ENCODE measurements at places on chromosomes 3 and 15.

GRCh38 chr3:95097493-95097892, 1034.6 kb downstream of the NSUN3 start:
- DNase-seq = no peak

- DNase-seq = no peak
Observed at GRCh38 chr15:67556976-67557570, 14.6 kb downstream of the MAP2K5 start.

DNA sequence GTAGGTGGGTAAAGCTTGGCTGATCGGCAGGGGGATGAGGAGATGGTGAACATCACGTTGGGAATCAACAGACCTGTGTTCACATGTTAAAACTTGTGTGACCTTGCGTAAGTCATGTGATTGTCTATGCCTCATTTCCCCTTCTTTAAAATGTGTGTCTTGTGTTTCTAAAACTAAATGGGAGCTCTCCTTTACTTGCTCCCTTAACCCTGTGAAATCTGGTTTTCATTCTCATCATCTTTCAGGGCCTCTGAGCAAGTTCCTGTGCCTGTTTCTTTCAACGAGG, 29.7 kb upstream of the IREB2 start:
- DNase-seq = no peak

DNA sequence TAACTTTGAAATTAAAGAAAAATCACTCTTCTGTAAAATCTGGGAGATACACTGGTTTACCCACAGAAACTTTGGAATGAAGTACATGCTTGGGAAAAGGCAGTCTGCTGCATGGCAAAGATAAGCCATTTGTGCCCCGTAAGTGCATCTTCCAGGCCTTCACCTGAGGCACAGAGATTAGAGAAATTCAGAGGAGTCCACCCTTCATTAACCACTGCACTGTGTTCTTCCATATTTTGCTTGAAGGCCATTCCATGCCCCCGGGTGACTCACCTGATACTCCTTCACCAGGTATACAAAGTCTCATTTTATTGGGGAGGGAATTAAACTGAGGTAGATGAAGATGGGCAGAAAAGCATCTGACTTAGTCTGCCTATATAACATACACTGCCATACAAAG, 53.0 kb downstream of the CMSS1 start:
- DNase-seq = no peak

- DNase-seq = no peak
Observed at GRCh38 chr3:184738982-184739381, 27.1 kb upstream of the MAGEF1 start.

- no peak for DNase-seq
Observed at GRCh38 chr3:53166206-53166605, 5.2 kb downstream of the PRKCD start.

DNA sequence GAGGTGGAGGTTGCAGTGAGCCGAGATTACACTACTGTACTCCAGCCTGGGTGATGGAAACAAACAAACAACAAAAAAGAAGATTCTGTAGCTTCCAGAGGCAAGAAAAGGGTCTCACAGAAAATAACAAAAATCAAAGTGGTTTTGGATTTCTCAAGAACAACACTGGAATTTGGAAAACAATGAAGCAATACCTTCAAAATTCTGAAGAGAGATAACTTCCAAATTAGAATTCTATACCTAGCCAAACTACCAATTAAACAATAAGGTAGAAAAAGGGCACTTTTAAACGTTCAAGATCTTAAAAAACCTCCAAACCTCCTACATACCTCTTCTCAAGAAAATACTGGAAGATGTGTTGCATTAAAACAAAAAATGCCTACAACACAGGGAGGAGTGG, 4.9 kb upstream of the CDCP1 start:
- no peak for DNase-seq

- DNase-seq = no peak
Observed at GRCh38 chr3:190556351-190556750, 42.5 kb downstream of the IL1RAP start.

- no peak for DNase-seq
Observed at GRCh38 chr3:150871192-150871591, 34.0 kb downstream of the MINDY4B start.

DNA sequence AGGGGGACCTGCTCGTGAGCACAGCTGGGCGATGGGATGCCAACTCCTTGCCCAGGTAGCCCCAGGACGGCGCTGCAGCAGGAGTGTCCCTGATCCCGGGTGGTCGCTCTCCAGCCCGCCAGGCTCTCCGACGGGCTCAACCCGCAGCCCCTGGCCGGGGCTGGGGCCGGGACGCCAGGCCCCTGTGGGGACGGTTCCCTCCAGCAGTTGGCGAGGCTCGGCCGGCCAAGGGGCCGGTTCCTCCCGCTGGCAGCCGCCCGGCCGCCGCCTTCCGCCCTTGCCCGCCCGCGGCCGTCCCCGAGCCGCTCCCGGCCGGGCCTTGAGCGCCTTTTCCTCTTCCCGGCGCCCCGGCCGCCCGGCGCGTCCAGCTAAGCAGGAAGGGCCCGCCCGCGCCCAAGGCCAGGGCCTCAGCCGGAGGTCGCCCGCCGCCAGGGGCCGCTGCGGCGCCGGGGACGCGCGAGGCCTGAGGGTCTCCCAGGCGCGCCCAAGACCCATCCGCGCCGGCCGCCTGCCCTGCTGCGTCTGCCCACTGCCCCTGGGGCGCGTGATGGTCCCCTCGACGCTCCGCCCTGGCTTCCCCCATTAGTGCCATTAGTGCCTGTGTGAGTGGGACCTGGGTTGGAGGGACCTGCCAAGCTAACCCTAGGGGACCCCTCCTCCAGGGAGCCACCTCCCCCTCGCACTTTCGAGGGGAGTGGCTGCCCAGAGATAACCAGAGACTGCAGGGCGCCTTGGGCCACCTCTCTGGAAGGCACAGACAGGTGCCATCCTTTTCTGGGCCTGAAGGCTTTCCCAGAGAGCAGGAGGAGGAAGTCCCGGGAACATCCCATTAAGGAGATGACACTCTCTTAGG, 106.4 kb downstream of the FBLN2 start:
- no peak for DNase-seq

DNA sequence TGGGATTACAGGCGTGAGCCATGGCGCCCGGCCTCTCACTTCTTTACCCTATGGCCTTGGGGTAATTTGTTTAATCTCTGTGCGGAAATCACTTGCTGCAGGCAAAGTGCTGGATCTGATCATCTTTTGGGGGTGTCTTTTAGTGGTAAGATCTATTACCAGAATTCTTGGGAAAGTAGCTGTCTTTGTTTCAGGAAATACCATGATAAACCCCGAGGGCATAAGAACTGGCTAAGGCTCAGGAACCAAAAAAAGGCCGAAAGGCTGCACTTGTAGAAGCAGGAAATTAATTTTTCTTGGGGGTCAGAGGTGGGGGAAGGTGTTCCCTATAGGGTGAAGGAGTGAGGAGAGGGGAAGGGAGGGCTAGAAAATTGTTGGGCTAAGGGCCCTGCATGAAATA, 22.7 kb upstream of the IGF2BP2 start:
- no peak for DNase-seq

DNA sequence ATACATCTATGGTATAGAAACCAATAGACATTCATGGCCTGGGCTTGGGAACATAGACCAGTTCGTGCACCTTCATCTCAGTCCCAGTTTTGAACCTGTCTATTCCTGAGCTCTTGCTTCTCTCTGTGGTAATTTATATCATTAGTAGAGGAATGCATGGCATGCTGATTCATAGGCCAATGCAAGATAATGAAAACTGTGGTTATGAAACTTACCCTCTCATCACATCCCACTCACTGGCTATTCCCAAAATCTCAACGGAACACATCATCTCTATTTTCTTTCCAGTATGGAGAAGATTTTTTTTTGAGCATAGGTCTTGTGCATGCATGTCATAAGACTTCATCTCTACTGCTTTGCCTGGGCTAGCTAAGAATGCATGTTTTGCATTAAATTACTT, 18.7 kb upstream of the P2RY12 start:
- no peak for DNase-seq

- DNase-seq = no peak
Observed at GRCh38 chr15:50067254-50067653, 51.8 kb downstream of the ATP8B4 start.

GRCh38 chr3:8237893-8238292, 263.7 kb upstream of the LMCD1 start:
- DNase-seq = no peak

GRCh38 chr3:49641921-49642707, 32.0 kb upstream of the APEH start:
- no peak for DNase-seq

DNA sequence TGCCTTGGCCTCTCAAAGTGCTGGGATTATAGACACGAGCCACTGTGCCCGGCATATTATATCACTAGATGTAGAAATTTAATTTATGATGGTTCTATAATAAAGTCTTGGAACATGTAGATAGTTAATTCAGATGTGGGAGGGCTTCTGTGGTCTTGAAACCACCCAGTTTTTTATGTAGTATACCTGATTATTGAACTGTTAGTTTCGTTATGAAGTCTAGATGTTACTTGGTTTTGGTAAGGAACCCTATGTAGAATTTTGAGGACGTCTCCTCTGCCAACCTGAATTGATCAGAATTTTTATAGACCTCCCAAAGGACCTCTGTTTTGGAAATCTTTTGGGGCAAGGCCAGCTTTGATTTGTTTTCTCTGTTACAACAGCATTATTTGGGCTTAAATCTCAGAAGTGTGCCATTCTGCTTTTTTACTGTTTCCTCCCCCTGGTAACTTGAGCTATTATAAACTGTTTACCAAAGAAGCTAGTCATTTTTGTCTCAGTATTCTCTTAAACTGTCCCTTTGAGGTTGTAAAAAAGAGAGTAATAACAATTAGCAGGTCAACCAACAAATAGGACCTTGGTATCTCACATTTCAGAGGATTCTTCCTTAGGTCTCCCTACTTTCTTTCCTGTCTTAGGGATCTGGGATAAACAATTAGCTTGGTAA, 20.8 kb downstream of the AKAP13 start:
- no peak for DNase-seq

DNA sequence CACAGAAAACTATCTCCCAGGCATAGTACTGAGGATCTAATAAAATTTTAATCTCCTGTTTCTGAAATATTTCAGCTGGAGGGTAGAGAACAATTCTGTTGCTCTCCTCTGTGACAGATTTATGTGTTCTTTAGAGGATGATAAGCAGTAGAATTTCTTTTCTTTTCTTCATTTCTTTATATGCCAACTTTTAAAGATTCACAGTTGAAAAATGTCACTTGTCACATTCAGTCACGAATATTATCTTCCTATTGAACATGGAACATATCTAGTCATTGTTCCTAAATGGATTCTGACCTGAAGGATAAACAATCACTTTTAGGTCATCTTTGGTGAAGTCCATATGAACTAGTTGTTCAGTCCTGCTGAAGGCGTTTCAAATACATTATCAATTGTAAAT, 585.5 kb upstream of the DPPA4 start:
- no peak for DNase-seq

DNA sequence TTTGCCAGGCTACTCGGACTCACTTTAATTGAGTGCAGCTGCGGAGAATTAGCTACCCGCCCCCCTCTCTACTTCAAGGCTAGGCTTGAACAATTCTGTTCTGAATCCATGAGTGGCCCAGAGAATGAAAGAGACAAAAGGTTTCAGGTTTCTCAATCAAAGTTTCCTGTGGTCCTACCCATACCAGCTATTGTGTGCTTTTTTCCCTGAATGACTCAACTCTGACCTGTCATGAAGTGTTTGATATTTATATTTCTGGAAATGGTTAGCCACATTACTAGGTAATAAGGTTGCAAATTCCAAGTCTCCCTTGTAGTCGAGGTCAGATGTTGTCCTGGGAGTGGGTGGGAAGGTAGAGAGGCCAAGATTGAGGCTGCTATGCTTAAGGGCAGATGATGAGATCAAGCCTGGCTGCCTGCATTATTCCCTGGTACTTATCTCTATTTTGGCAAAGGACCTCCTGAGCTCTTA, 392.7 kb upstream of the TBL1XR1 start:
- DNase-seq = no peak

GRCh38 chr15:81074773-81075172, 59.3 kb upstream of the CFAP161 start:
- DNase-seq = no peak

- DNase-seq = no peak
Observed at GRCh38 chr15:25060472-25060803, 105.7 kb downstream of the SNRPN start.

DNA sequence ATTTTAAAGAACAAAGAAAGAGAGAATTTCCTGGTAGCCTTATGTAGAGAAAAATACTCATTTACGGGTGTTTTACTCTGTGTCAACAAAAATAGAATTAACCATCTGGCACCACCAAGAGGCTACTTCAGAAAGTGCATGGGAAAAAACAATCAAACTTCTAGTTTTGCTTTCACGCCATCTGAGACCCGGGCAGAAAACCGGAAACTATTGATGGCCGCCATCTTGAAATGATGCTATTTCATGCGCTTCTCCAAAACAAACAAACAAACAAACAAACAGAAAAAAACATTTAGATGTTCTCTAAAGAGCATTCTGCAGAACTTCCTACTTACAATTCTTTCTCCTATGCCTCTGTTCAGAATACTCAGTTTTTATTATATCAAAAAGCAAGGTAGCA, 49.4 kb upstream of the SYNPR start:
- DNase-seq = no peak

DNA sequence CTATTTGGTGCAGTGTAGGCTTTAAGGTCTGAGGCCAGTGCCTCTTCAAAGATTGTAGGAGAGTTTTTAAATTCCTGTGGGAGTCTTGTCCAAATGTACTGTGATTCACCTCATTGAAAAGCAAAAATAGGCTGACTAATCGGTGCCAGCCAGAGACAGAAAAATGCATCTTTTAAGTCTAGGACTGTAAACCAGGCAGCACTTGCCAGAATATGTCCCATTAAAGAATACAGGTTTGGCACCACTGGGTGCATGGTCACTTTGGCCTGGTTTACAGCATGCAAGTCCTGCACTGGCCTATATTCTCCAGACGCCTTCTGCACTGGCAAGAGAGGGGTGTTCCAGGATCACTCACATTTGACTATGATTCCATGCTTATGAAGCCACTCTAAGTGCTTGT, 20.3 kb upstream of the NOX5 start:
- no peak for DNase-seq

DNA sequence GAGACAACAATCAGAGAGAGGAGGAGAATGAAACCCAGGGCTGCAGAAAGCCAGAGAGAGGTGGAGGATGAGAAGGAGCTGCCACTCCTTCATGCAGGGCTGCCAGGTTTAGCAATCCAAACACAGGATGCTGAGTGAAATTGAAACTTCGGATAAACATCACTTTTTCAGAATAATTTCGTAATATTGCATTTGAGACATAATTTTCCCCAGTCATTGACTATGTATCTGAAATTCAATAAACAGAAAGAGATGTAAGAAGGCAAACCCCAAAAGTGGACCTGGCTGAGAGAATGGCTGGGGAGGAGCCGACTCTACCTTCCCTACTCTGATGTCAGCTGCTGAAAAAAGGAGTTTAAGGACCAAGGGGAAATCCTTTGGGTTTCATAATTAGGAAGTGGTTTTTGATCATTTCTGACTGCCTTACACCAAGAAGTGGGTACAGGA, 33.8 kb downstream of the SLC9A9 start:
- no peak for DNase-seq
